Daoy (cell line): ENCODE measurements at places on chromosomes 6 and 20.

DNA sequence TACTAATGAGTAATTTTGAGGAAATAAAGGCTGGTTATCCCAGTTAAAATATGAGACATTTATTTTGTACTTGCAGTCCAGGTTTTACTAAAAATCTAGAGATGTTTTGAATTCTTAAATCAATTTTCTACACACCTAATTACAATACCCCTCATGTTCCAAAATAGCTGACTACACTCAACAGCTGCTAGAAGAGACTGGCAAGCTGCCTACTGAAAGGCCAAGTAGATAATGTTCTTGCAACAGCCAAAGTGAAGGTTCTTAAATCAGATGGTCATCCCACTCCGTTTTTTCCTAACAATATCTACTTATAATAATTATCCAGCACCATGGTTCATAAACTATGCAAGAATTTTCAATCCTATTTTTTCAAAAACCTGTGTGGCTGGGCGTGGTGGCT, 69.0 kb downstream of the DTNBP1 start:
- no peak for DNase-seq

DNA sequence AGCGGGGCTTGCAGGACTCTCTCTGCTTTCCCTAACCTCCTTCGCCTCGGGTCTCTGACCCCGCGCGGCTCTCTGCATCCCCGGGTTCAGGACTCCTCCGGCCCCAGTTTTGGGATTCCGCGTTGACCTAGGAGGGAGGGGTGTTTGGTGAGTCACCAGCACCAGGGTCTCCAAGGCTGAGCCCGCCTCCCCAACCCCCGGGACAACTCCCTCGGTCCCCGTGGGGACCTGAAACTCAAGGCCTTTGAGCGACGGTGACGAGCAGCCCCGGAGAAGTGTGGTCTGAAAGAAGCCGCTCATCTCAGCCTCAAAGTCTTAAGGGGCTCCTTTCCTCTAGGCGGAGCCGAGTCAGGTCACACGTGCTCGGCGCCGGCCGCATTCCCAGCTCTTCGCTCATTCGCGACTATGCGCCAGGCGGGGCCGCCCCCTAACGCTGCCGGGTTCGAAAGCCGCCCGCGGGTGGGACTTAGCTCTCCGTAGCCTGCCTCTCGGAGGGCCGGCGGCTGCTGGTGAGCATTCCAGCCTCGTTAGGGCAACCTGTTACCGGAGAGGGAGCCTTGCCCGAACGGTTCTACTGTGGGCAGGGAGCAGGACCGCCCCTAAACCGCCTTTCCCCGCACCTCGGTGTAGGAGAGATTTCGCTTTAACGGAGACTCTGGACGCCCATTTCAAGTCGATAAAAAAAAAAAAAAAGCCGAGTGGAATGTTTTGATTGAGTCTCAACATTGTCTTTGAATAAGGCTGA, 3.0 kb upstream of the PRDM13 start:
- DNase-seq, result peak; percentile 79

DNA sequence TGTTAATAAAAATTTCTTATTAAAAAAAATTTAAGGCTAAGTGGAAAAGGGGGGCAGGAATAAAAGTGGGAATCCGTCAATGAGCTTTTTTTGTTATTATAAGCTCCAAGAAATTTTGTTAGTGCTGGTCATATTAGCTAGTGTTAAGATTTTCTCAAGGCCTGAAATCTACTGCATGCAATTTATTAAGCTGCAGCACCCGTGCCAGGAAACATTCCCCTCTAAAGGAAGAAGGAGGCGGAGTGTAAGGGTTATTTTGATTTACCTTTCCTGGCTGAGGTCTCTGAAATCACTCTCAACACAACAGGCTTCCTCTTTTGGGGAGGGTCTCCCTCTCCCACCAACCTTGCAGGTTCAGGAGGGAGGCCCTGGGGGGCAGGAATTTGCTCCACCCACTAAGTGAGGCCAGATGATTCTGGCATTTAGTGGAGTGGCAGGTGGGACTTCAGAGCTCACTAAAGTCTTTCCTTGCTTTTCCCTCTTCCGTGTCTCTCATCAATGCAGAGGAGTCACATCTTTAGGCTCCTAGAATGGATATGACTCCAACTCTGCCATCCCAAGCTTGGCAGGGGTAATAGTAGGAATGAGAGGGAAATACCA, 168.8 kb downstream of the BCAS1 start:
- no peak for DNase-seq

GRCh38 chr6:112065426-112065986, 11.6 kb downstream of the CCN6 start:
- DNase-seq, result no peak

- no peak for DNase-seq
Measured at GRCh38 chr6:132663661-132664060, 4.7 kb upstream of the TAAR1 start.

- DNase-seq, result peak; percentile 62
Measured at GRCh38 chr6:5135788-5136376, 50.7 kb downstream of the PPP1R3G start.

DNA sequence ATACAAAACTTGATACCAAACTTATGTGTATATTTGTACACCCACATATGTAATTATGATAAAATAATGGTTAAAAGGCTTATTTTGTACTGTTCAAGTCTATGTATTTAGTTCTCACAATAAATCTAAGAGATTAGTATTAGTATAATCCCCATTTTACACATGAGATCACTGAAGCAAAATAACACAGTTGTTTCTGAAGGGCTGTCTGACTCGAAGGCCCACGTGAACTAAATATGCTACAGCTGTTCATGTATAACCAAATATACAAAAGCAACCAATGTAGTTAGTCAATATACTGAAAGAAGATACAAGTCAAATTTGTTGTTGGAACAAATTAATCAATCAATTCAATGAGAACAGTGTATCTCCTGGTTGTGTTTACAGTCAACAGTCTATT, 959.2 kb downstream of the EPHA7 start:
- DNase-seq, result no peak

- no peak for DNase-seq
Measured at GRCh38 chr20:13260650-13261279, 39.7 kb downstream of the ISM1 start.

GRCh38 chr6:138821519-138821918, 25.6 kb downstream of the ECT2L start:
- DNase-seq, result no peak

DNA sequence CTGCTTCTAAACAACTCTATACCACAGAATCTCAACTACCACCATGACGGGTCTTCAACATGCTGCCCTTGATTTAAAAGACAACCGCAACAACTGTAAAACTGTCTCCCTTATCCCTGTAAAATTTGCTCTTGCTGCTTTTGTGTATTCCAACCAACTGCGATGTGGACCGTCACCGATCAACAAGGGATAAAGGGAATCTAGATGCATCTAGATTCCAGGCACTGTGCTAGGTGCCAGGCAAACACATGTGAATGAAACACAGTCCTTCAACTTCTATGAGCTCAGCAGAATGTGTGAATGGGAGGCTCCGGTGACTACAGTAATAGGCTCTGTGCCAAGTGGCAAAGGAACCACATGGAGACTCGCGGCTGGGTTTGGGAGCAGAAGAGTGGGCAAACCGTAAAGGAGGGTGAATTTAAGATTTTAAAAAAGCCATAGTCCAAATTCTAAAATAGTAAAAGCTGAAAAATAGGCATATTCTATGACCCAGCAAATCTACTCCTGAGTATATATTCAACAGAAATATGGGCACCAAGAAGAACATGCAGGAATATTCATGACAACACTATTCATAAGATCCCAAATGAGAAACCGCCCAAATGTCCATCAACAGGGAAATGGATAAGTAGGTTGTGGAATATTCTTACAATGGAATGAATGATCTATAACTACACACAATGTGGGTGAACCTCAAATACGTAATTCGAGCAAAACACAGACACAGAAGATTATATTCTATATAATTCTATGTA, 3.7 kb upstream of the PRND start:
- peak; percentile 11 for DNase-seq

DNA sequence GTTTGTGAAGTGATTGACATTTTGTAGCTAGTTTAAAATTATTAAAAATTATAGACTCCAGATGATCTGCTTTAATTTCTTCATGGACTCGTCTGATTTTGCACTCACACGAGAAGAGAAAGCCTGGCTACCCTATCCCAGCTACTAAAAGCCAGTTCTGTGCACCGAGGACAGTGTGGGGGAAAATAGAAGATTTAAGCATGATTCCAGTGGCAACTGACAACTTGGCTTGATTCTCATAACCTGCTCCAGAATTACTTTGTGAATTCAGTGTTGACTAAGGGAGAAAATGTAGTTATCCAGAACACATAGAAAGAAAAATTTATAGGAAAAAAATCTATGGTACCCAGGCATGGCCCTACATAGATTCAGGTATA, 88.7 kb downstream of the SNAP25 start:
- peak; percentile 47 for DNase-seq

GRCh38 chr6:85403331-85404015, 46.4 kb upstream of the NT5E start:
- peak; percentile 85 for DNase-seq

- DNase-seq, result no peak
Measured at GRCh38 chr6:156809034-156809433, 31.9 kb downstream of the ARID1B start.

DNA sequence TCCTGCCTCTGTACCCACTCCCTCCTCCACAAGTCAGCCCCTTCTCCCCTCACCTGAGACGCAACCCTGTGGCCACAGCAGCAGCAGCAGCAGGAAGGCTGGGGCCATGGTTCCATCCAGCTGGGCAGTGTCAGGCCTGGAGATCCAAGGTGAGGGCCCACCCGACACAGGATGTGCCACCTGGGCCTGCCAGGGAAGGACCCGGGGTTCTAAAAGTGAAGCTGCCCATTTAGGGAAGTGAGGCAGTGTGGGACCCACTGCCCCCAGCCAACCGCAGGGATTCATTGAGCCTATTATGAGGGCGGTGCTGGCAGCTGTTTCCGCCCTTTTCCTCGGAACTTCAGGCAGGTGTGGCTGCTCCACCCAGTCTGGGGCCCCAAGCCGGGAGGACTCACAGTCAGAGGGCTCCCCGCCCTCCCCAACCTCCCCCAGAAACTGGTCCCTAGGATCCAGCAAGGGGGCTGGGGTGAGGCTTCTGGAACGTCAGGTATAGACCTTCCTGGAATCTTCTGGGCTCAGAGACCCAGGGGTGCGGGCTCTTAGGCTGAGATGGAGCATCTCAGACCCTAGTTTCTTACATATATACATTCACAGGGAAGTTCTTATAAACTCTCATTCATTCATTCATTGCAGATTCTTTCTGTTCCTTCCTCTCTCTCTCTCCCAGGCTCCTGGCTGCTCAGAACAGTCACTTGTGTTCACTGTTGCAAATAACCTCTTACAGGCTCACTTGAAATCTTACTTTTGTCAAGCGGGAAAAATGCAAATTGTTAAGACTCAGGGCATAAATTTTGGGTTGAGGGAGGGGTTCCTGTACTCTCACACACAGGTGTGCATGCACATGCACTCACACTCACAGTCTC, at the start of gene TREML2:
TREML2 (minus strand) TSS at position 249 of the 863 bp plus-strand sequence; CDS start at position 108, 141 bp downstream.
- no peak for DNase-seq

- no peak for DNase-seq
Measured at GRCh38 chr20:53736122-53736756, 142.6 kb upstream of the ZNF217 start.

DNA sequence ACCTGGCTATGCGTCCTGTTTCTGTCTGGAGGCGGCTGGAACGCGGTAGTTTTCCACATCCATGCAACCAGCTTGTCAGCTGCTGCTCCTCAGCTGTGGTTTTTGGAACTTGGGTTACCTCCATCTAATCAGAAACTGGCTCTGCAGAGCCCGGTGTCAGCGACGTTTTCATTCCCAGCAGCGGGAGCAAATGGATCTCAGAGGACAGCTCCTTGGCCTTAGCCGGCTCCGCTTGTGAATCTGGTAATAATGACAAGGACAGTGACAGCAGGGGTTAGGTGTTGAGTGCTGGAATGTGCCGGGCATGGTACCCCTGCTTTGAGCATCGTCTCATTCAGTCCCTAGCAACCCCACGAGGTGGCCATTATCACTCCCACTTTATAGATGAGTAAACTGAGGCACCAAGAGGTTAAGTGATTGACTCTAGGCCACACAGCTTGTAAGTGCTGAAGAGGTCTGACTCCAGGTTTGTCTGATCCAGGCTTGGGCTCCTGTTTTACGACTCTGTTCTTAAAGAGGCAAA, 1.3 kb downstream of the SLCO4A1 start:
- no peak for DNase-seq

DNA sequence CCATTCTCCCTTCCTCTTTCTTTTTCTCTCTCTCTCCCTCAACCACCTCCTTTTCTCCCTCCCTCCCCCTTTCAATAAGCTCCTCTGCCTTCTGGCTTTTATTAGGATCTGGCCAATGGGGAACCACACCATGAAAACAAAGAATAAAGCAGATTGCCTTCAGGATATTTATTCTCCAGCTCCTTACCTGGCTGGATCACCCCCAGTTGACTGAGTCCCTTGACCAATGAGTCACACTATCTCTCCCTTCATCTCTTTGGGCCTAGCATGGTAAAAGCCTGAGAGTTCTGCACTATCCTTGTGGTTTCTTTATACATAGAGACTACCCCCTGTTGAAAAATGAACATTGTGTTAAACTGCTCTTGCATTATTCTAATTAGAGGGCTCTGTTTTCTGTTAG, 476.8 kb downstream of the EPHA7 start:
- DNase-seq, result no peak

DNA sequence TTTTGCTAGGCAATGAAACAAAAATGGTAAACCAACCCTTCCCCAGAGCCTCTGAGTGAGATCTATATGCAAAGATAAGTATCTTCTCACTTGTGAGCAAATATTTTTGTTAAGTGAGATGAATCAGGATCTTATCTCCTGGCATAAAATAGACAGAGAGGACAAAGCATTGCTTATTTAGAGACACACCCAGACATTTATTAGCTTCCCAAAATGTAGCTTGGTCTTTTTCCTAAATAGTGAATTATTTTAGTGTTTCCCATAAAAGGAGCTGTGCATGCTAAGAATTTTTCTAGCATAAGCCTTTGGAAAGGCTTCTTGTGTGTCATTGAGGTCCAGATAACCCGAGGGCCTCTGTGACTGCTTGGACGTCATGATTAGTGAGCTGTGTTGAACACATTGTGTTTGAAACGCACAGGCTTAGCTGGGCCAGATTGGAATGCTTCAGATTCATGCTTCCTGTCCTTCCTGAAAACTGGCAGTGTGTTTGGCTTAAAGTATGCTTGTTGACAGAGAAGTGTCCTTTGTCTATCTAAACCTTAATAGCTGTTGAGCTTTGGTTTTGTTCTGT, 16.5 kb downstream of the MTHFD1L start:
- peak; percentile 84 for DNase-seq
